ENCODE measurements at places on chromosomes 1 and 21. TPM values are rescaled to one million over a fixed set of nuclear protein-coding genes. Genes with fewer than 3 reads are reported as not detected.

DNA sequence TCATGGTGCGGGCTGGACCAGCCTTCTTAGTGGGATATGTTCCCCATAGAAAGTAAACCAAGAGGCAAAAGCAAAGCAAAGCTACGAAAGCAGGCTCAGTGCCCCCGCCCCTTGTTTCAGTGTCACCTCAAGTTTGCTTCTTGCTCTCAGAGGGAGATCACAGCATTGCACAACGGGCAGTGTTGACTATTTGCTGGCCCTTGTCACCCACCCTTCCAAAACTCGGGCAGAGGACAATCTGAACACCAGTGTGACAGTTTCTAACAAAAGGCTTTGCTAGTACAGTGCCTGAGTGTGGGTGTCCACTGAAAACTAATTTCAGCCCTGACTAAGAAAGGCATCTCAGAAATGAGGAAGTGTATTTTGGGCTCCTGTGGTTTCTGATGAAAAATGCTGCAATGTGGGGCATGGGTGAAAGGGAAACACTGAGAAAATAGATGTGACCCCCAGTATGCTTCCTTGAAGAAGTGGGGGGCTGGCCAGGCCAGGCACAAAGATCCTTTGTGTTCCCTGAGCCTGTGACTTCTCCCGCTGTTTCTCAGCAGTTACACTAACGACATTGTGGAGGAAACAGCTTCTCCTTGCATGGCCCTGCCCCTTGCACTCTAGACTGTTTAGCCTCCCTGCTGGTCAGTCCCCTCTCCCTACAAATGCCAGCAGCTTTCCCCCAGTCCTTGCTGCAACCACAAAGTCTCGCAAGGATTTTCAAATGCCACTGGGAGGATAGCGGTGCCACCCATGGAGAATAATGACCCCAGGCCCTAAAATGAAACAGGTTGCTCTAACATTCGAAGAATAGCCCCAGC lies 33.3 kb upstream of the KCNE1 start:
- peak; percentile 91 for DNase-seq

GRCh38 chr1:100670083-100670482 lies 49.5 kb upstream of the VCAM1 start:
- no peak for DNase-seq

- peak; percentile 48 for DNase-seq
Observed at GRCh38 chr1:119611701-119612113, 36.4 kb downstream of the ZNF697 start.

The OLFM3 gene
- total RNA-seq = not detected

The RORC gene
- total RNA-seq = not detected

The TRIM46 gene
- 5.2 TPM for total RNA-seq

The CD1B gene
- not detected for total RNA-seq

The NBPF20 gene
- total RNA-seq = 2.1 TPM

- peak; percentile 53 for DNase-seq
Observed at GRCh38 chr1:193569096-193569982, 382.9 kb upstream of the B3GALT2 start.

GRCh38 chr21:21233051-21233450 lies 234.8 kb downstream of the NCAM2 start:
- DNase-seq = peak; percentile 17

The FMO5 gene
- total RNA-seq = 1.8 TPM

DNA sequence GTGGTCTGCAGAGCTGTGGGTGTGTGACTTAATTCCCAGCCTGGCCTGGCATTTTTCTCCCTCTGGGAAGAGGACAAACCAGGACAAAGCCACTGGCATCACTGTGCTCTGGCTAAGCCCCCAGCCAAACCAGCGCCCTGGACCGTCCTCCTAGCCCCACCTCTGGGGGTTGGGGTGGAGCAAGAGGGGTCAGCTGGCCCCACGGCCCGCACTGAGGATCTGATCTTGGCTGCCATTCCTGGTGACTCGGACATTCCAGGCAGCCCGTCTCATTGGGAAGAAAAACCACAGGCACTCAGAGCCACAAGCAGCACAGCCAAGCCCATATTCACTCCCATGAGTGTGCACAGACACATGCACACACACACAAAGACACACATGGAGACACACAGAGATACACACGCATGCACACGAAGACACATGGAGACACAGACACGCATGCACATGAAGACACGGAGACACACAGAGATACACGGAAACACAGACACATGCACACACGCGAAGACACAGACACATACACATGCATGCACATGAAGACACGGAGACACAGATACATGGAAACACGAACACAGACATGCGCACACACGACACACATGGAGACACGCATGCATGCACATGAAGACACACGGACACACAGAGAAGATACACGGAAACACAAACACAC lies 2.3 kb upstream of the MXRA8 start:
- DNase-seq = peak; percentile 94

- no peak for DNase-seq
Observed at GRCh38 chr1:167676205-167676915, 45.4 kb upstream of the MPZL1 start.

GRCh38 chr1:220370041-220370700 lies 97.9 kb upstream of the RAB3GAP2 start:
- DNase-seq = peak; percentile 86

The KRTAP21-2 gene
- total RNA-seq = not detected

- DNase-seq = peak; percentile 16
Observed at GRCh38 chr1:87673748-87674147, 345.1 kb downstream of the LMO4 start.

The TNNT2 gene
- not detected for total RNA-seq
